Keratinocyte (primary cell): ENCODE measurements at places on chromosomes 7 and 10. TPM values are rescaled to one million over a fixed set of nuclear protein-coding genes. Genes with fewer than 3 reads are reported as not detected.

CHAT gene
- not detected in 3 replicates for polyA plus RNA-seq

UFSP1 gene
- polyA plus RNA-seq = 1.0 to 1.4 TPM (median 1.2 TPM) in 3 replicates

DNA sequence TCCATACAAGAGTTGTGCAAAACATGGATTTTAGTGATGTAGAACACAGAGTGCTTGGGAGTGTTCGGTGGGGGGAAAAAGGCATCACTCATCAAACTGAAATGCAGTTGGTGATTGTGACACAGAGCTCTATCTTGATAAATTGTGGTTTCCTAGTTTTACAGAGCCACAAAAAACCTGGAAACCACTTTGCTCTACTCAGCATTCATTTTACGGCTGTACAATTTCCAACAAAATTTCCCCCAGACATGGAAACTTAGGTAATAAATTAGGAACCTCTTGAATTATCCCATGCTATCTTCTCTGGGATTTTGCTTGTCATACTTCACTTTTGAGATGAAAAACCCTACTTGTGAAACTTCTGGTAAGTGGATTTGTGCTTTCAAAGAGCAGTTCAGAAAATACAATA, 614.9 kb upstream of the FZD8 start:
- DNase-seq = no peak

GRCh38 chr7:155785536-155785935, 26.7 kb downstream of the SHH start:
- DNase-seq = no peak
